GM12878 (cell line): ENCODE measurements at places on chromosomes 6 and 20. TPM values are rescaled to one million over a fixed set of nuclear protein-coding genes. Genes with fewer than 3 reads are reported as not detected.

DNA sequence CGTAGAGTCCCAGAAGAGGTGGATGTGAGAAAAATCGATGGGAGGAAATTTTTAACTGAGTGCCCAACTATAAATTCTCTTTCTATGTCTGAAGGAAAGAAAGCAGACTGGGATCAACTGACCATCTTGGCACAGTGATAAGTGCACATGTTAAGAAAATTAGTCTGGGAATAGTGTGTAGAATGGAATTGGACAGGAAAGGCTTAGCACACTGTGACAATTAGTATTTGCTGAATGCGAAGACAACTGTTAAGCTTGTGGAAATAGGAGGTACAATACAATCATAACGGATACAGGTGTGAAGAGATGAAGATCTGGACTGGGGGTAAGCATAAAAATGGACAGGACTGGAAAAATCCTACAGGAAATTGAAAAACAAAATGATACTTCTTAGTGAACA is 114.3 kb downstream of the FAM50B start:
- DNase-seq, result no peak

DNA sequence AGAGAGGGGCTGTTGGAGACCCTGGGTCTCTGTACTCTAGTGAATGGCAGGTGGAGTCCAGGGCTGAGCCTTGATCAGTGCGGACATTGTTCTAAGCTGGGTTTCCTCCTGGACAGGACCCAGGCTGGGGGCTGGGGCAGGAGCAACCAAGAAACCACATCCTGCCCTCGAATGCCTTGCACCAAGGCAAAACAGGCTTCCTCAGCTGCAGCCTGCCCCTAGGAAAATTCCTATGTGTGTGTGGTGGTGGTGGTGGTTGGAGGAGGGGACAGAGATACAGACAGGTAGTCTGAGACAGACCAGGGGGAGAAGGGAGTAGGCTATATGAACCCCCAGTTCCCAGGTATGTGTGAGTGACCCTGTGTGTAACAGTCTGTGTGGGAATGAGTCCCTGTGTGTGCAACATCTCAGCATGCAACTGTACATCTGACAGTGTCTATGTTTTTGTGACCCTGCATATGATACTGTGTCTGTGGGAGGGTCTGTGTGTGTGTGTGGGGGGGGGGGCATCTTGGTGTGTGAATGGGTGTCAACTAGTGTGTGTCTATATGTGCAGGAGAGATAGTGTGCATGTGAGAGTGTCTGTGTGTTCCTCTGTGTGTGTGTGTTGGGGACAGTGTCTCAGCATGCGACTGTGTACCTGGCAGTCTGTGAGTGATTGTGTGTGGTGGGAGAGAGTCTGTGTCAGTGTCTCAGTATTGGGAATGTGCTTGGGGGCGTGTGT is 3.0 kb downstream of the GLP1R start:
- DNase-seq, result no peak

DNA sequence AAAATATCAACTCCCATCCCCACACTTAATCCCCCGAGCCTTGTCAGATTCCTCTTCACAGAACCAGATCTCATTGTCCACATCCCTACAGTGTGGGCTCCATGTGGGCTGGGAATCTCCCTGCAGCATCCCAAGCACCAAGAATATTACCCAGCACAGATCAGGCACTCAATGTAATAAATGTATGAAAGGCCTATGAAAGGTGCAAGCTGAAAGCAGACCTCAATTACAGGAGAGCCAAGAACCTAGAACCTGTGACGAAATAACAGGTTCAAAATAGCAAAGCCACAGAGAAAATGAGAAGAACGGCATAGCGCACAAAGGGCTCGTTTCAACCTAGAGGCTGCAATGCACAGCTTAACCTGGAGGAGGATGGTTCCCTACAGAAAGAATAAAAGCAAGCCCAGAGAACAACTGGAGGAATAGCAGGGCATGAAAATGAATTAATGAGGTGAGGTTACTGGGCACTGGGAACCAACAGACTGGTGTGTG is 3.1 kb downstream of the SLC23A2 start:
- DNase-seq, result peak; percentile 20

DNA sequence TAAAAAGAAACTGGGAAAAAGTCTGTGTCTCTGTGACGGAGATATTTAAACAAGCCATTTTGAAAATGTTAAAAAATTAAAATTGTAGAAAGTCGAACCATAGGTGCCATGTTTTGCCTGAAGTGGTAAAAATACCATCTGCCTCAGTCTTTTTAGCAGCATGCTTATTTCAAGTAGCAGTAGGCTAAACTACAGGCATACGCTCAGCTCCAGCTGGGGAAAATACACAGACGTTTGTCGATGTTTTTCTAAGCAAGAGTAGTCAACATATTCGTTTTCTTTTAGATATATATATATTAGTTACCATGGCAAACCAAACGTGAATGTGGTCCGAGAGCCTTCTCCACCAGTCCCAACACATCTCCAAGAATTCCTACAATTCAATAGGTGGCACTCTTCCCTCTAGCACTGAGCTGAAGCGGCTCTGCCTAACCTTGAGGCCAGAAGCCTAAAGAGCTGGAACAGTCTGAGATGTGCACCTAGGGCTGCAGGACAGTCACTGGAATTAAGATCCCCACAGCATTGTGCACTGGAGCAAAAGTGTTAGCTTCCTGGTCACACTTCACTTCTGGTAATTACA is 70.2 kb upstream of the BEND3 start:
- DNase-seq, result no peak

- no peak for DNase-seq
Observed at GRCh38 chr20:4697189-4697830, 24.4 kb upstream of the PRND start.

IPCEF1 gene
- 4.9 and 6.8 TPM in 2 replicates for total RNA-seq

PLCB1 gene
- 0.36 and 0.48 TPM in 2 replicates for total RNA-seq
